ENCODE measurements at places on chromosomes 1 and 21.

GRCh38 chr1:92820024-92820423 is 11.8 kb upstream of the RPL5 start:
- no peak for DNase-seq

DNA sequence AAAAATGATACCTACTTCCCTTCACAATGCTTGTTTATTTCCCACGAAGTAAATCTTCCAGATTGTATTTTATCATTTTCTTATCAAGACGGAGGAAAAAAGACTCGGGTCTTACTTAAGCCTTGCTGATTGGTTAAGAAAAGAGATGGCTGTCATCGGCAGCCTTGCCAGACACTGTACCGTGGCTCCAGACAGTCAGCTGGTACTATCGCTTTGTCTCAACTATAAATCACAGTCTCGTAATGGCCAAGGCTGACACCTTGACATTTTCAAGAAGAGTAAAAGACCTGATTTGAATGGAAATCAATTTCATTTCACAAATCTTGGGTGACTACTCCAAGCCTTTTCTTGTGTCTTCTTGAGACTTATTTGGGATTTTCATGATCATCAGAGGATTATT is 868.0 kb downstream of the USP25 start:
- DNase-seq, result no peak

DNA sequence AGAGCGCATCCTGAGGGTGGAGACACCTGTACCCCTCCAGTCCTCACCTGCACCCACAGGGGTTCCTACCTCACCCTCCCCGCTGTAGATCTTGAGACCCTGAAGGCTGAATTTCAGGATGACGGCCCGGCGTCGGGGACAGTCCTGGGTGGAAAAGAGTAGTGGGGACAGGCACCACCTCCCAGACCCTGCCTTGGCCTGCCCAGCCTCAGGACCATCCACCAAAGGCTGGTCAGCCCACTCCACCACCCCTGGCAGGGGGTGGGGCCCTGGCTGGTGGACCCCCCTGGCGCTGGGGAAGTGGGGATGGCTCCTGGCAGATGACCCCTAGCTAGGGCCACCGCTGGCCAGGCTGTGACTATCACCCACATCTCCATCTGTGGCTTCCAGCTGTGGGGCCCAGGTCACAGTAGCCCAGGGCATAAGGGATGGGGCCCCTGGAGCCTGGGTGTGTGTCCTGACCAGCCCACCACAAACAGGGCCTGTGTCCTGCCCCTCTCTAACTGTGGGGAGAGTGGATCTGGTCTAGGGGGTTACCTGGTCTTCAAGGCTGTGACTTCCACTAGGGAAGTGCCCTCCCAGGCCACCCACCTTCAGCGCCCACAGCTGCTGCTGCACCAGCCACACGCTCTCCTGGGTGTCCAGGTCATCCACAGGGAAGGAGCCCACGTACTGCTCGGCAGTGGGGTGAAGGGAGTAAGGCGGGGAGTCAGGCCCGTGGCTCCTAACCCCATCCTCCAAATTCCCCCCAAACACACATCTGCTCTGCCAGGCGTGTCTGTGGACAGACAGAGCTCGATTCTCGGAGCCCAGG is 5.4 kb downstream of the SH2D5 start:
- DNase-seq, result no peak

DNA sequence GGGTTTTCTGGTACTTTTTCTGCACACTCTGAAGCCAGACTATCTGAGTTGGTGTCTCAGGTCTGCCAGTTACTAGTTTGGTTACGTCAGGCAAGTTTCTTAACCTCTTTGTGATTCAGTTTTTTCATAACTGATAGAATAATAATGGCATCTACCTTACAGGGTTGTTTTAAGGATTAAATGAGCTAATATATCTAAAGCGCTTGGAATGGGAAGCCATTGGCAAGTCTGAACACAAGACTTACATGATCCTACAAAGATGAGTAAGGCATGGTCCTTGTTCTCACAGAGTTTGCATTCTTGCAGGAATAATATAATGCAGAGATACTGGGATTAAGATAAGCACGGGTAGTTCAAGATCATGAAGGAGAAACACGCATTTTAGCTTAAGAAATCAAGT is 9.2 kb upstream of the DENND2D start:
- DNase-seq, result no peak

DNA sequence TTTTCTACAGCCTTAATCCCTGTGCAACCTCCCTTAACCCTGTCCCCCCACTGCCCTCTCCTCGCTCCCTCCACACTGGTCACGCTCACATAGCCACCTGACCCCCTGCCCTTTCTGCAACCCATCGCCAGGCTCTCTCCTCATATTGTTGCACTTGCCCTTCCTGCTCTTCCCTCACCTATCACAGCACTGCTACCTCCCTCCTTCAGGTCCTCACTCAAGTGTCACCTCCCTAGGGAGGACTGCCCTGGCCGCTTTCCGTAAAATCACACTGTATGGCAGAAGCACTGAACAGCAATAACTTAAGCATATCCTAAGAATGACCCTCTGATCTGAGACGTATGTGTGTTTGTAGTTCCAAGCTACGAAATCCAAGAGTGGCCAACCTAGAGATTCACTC is 406.0 kb downstream of the SIPA1L2 start:
- no peak for DNase-seq

DNA sequence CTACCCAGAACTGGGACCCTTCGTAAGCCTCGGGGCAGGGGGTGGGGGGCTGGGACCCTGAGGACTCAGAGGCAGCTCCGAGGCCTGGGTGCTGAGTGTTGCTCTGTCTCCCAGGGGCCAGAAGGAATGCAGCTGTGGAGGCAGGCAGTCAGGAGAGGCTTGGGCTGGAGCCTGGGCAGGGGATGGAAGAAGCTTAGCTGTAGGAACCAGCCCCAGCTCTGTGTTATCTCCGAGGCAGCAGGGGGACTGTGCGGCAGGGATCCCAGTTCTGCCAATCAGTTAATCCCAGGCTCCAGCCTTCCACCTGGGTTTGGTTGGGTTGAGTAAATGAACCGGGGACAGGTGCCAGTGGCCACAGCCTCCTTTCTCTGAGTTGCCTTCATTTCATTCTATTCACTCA is 8.2 kb upstream of the GRIK3 start:
- DNase-seq, result no peak

- no peak for DNase-seq
These were observed 742 bp upstream of the HSPA13 start for GRCh38 chr21:14383596-14384180.

GRCh38 chr1:110647254-110647891 is 27.4 kb downstream of the KCNA3 start:
- no peak for DNase-seq

GRCh38 chr1:183279835-183280234 is 93.8 kb downstream of the LAMC2 start:
- DNase-seq, result no peak

- DNase-seq, result no peak
These were observed 136.1 kb upstream of the IRF2BP2 start for GRCh38 chr1:234745844-234746797.

GRCh38 chr1:47637111-47637685 is 199.4 kb downstream of the FOXD2 start:
- no peak for DNase-seq

- DNase-seq, result no peak
These were observed 136.6 kb upstream of the GFI1 start for GRCh38 chr1:92623187-92623778.

DNA sequence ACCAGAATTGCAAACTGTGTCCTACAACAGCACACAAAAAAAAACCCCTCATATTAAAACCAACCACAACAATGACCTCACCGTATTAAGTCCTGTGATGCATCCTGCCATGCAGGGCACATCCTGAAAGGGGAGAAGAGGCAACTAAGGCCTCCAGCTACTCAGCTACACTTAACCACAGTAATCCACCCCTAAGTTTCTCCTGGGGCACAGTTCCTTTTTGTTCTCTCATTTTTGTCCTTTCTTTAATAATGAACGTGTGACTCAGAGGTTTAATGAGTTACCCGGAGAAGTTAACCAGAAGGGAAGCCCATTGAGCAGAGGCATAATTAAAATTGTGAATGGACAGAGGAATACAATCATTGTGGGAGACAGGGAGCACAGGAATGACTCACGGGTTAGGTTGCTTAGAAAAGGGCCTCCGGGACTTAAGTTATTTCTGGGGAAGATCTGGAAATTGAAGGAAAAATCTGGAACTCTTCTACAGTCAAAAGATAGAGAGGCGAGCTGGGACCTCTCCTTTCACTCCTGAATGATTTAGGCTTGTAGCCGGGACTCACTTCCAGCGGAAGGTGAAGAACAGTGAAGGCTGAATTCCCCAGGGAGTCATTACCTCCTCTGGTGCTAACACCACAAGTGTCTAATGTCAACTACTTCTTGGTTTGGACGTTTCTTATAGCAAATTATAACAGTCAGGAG is 36.9 kb upstream of the HIVEP3 start:
- DNase-seq, result no peak

- DNase-seq, result no peak
These were observed 42.2 kb upstream of the ZNF326 start for GRCh38 chr1:89952605-89953130.

DNA sequence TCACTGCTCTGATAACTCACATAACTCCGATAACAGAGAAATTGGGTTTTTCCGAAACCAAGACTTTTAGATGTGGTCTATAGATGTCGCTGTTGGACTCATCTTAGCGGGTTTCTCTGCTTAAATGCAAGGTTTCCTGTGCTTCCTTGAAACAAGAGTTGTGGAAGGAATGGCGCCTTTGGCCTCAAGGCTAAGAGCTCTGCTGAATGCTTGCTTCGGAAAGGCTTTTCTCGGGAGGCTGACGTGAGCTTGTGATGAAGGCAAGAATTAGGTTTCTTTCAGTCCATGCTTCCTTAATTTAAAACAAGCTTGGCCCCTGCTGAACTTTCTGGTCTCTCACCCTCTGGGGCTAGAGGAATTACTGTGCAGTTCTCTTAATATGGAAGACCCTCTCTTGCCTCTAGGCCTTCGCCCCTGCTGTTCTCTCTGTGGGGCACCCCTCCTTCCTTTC is 113.5 kb downstream of the MAP3K21 start:
- DNase-seq, result no peak

DNA sequence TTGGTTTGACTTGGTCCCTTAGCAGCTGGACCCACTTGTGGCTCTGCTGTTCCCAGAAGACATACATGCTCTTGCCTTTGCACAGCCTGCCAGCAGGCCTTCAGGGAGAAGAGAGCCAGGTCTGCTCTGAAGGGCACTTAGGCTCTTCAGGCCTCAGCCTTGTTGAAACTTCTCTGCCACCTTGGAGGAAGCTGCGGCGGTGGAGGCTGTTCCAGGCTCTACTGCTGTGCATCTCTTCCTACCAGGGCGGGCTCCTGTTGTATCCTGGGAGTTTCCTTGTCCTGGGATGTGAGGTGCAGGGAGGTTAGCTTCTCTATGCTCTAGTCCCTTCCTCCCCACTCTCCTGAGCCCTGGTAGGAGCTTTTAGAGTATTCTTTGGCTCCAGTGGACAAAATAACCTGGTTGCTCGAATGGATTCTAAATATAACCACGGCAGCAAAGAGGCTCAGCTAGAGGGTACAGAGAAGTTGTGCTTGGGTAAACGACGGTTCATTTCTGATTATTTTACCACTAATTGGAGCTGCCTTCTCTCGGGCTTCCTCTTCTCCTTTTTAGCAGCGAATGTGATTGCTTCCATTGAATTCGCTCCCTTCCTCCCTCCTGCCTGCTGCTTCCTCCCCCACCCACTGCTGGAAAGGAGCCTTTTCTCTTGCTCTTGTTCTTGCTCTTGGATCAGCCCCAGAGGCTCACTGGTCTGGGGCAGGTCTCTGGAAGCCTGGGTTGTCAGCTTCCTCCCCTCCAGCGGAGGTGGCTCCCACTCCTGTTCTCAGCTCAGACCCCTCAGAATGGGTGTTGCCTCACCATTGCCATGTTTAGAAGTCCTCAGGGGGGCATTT is 126.6 kb upstream of the CACNA1E start:
- DNase-seq, result no peak

DNA sequence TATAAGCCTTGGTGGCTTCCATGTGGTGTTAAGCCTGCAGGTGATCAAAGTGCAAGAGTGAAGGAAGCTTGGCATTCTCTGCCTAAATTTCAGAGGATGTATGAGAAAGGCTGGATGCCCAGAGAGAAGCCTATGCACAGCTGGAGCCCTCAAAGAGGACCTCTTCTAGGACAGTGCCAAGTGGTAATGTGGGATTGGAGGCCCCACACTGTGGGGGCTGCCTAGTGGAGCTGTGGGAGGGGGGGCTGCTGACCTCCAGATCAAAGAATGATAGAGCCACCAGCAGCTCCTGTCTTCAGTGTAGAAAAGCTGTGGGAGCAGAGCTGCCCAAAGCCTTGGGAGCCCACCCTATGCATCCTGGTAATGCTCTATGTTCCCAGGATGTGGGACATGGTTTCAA is 1512.7 kb upstream of the TPTE start:
- no peak for DNase-seq

GRCh38 chr1:74468982-74469603 is 43.3 kb downstream of the LRRC53 start:
- no peak for DNase-seq

DNA sequence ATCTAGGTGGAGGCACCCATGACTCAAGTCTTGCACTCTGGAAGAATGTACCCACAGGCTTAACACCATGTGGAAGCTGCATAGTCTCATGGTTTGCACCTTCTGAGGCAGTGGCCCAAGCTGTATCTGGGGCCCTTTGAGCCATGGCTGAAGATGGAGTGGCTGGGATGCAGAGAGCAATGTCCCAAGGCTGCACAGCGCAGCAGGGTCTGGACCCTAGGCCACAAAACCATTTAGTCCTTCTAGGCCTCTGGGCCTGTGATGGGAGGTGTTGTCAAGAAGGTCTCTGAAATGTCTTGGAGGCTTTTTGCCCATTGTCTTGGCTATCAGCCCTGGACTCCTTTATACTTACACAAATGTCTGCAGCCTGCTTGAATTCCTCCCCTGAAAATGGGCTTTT is 21.4 kb upstream of the FCRL3 start:
- DNase-seq, result no peak

DNA sequence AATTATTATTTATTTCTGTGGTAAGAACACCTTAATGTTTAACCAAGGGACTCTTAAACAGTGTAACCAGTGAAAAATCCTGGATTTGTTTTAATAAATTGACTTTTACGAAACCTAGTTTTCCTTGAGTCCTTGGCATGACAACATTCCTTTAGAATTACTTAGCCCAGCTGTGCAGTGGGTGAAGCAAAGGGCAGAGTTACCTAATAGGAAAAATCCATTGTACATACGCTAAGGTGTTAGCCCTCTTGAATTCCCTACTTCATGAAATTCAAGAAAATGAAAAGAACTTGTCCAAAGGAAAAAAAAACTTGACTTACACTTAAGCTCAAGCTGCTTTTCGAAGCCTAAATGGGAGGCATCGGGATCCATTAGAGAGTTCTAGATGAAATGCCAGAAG is 852.0 kb upstream of the ADAMTS5 start:
- no peak for DNase-seq

GRCh38 chr1:21242846-21243245 is 47.4 kb downstream of the ECE1 start:
- DNase-seq, result no peak

GRCh38 chr1:244200596-244200995 is 149.5 kb downstream of the ZBTB18 start:
- DNase-seq, result no peak

GRCh38 chr1:11930571-11931445 is 3.7 kb upstream of the PLOD1 start:
- no peak for DNase-seq

GRCh38 chr1:38815903-38816627 is 43.5 kb downstream of the RRAGC start:
- no peak for DNase-seq

- DNase-seq, result no peak
These were observed 4.0 kb downstream of the SOX13 start for GRCh38 chr1:204076891-204077290.
